ENCODE measurements at places on chromosomes 16 and 17. TPM values are rescaled to one million over a fixed set of nuclear protein-coding genes. Genes with fewer than 3 reads are reported as not detected.

Gene CCL4
- total RNA-seq, result not detected

Gene WNT9B
- total RNA-seq, result under 0.01 TPM

DNA sequence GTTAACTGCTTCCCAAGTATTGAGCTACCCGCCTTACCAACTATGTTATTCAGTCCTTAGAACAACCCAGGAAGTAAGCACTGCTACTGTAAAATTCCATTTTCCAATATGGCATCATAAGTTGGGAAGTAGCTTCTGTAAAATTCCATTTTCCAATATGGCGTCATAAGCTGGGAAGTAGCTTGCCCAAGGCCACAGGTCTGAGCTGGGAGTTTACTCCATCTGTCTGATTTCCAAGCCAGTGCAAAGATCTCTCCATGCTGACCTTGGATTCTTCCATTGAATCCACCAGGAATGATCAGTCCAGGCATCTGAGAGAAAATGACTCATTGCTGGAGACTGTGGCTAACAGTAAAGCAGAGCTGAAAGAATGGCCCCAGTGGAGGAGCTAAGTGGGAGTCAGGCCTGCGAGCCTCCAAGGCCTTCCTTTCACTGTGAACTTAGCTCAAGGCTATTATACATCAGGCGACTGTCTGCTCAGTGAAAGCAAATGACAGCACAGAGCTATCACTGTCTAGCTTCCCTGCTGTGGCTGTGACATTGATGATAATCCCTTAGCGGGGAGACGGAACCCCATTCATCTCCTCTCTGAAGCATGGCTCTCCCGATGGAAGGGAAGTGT lies 430.4 kb downstream of the HAPSTR1 start:
- no peak for DNase-seq

DNA sequence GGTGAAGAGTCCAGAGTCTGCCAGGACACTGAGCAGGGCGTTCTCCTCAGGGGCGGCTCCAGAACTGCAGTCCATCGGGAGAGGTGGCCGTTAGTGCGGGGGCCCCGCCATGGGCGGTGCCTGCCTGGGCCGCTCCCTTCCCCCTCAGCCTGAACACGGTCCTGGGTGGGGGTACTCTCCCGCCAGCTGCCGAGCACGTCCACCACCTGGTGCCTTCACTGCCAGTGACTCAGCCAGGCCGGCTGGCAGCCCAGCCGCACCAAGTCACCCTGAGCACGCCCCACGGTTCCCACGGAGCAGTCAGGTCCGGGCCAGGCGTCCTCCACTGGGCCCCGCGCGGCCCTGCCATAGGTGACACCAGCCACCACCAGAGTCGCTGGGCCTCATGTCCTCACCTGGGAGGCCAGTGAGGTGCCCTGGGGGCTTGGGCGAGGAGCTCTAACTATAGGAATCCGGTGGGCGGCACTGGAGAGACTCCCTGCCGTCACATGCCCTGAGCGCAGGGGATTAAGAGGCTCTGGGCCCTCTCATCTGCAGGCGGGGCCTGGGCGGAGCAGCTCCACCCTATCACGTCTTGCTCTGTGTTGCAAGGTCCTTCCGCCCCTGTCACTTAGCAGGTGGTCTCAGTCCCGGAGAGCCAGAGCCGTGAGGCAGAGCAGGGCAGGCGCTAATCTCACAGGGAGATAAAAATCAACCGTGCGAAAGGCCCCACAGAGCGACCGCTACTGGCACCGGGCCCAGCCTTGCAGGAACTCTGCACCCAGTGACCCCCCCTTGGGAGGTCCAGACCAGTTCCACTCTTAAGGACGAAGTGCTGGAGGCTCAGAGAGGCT lies 14.3 kb downstream of the PIEZO1 start:
- DNase-seq, result peak; percentile 99

GRCh38 chr16:86882586-86883280 lies 304.4 kb downstream of the FOXL1 start:
- peak; percentile 64 for DNase-seq

- peak; percentile 58 for DNase-seq
Observed at GRCh38 chr17:59863616-59864015, 29.1 kb downstream of the TUBD1 start.

DNA sequence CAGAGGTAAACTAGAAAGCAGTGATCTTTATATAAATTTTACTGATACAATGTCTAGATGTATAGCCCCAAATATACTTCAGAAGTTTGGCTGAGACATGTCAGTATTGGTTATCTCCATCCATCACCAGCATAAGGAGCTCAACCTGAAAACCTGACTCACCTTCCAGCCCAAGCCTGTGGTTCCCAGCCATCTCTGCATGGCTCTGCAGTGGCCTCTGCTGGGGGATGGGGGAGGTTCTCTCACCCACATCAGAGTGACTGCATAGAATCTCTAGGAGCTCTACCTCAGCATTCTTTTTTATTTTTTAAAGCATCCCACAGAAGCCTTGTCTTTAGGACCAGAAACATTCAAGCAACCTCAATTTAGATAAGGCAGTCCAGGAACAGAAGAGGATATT lies 27.3 kb downstream of the USP7 start:
- peak; percentile 42 for DNase-seq

GRCh38 chr17:3049705-3050295 lies 13.6 kb downstream of the OR1D5 start:
- no peak for DNase-seq

All from fibroblast of villous mesenchyme (primary cell).